ENCODE measurements at places on chromosomes 7 and 10.

DNA sequence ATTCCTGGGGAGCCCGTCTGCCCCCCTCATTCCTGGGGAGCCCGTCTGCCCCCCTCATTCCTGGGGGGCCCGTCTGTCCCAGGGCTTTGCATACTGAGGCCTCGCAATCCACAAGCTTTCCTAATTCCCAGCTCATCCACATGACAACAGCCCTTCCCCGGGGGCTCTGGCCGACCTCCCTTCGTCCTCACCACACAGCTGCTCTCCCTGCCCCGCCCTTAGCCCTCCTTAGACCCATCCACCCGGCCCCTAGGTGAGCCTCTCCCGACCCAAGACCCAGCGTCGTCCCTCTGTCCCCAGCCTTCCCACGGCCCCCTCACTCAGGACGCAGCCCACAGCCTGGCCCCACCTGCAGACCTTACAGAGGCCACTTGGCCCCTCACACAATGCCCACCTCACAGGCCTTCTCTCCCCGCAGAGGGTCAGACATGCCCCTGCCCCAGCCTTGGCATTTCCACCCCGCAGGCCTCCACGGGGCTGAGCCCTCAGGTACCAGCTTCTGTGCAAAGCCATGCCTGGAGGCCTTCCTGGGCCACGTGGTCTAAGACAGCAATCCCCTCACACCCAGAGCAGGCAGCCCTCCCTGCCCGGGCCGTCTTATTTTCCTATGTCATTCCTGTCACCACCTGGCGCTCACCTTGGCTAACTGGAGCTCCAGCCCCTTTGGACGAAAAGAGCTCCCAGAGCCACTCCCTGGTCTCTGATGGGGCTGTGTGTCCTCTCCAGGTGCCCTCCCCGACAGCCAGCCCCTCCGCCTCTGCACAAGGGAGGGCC lies 3.5 kb upstream of the FAM20C start:
- DNase-seq: no peak

DNA sequence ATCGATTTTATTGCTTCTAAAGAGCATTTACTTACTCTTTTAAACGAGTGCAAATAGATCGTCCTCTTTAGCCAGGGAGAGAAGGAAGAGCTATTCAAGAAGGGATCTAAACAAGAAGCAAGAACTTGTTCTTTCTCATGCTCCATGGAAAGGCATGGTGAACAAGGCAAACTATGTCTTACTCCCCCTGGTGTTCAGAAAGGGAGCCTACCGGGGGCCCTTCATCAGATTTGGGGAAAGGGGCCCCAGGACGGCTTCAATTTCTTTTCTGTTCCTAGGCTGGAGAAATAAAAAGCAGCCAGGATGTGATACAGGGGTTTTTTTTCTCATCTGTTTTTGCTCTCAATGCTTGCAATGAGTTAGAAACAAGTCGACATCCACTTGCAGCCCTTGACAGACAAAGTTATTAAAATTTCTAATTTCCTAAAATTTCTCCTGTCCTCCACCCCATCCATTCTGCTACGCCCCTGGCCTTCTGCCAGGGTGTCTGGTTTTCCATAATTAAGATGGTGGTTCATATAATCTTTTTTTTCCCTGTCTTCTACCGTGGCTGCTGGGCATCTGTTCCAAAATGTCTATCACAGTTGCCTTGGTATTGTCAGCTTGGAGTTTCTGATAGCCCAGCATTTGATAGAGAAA lies 214.4 kb downstream of the CREB5 start:
- no peak for DNase-seq

- no peak for DNase-seq
These were observed 47.7 kb downstream of the ZNF277 start for GRCh38 chr7:112254156-112254555.

DNA sequence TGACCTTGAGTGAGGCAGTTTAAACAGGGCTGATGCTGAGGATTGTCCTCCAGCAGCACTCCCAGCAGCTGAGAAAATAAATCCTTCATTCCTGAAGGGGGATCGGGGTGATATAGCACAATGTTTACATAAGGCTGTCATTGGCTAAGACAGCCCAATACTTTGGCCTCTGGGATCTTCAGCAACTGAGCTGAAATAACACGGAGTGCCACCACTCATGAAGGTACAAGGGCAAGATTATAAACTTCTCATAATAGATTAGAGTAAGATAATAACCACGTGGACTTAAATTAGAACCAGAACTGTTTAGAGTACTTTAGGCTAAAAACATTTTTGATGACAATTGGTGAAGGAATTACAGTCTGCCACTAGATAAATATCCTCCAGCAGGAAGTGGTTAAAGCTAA lies 70.0 kb upstream of the PAPSS2 start:
- no peak for DNase-seq

- DNase-seq: no peak
These were observed 13.5 kb downstream of the IQCE start for GRCh38 chr7:2572101-2572842.

GRCh38 chr7:28771906-28772622 lies 186.1 kb downstream of the TRIL start:
- DNase-seq: no peak

All from cerebellar cortex (tissue), 1 donor.